ENCODE measurements at places on chromosomes 11 and 22.

DNA sequence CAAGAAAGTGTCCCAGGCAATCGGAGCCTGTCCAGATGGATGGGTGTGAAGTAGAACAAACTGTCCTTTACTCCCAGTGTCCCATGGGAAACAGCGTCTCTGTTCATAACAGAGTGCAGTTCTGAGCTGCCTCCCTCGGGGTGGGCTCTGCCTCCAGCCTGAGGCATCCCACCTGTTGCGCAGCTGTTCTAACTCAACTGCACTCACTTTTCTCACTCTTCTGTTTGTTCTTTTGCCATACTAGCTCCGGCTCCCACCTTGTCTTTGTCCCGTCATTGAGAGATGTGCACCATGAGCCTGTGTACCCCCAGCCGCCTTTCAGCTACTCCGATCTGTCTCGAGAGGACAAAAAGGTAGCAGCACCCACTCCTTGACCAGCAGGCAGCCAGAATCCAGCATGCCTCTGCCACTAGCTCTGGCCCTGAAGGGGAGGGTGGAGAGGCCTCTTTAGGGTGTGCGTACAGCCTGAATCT is 20.7 kb upstream of the CDC42EP2 start:
- no peaks in the 10 kb centered on the region for H3K4me1 ChIP-seq
- no peak overlapping the region for H3K4me3 ChIP-seq
- no peak for DNase-seq
- H3K36me3 ChIP-seq: peaks cover 26% of the 10 kb centered on the region
- H3K27ac ChIP-seq: no peak overlapping the region

GRCh38 chr22:45073064-45073463 is 63.3 kb upstream of the PHF21B start:
- DNase-seq: no peak
- H3K27ac ChIP-seq: no peak overlapping the region
- H3K36me3 ChIP-seq: no peaks in the 10 kb centered on the region
- no peaks in the 10 kb centered on the region for H3K27me3 ChIP-seq
- no peak overlapping the region for H3K4me3 ChIP-seq

DNA sequence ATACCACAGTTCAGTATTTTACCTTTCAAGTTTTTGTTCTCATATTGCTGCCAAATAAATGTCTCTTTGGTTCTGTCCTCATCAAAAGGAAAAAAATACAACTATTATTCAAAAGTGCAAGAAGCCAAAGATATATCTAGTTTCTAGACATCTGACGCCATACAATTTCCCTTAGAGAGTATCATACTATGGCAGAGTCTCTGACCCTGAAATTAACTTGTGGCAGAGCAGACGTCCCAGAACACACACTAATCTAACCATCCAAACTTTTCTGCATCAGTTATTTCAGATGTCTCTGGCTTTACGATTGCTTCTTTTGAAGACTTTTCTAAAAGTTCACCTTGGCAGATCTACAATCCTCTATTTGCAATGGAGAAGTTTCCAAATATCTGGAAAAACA is 2.7 kb downstream of the OR51T1 start:
- H3K4me1 ChIP-seq: no peaks in the 10 kb centered on the region
- H3K27ac ChIP-seq: no peak overlapping the region
- no peak for DNase-seq
- no peaks in the 10 kb centered on the region for H3K36me3 ChIP-seq
- H3K27me3 ChIP-seq: no peaks in the 10 kb centered on the region

GRCh38 chr22:37467391-37467955 is 18.7 kb downstream of the MFNG start:
- H3K4me1 ChIP-seq: no peaks in the 10 kb centered on the region
- no peak overlapping the region for H3K4me3 ChIP-seq
- H3K27ac ChIP-seq: no peak overlapping the region
- H3K36me3 ChIP-seq: no peaks in the 10 kb centered on the region
- no peaks in the 10 kb centered on the region for H3K27me3 ChIP-seq

Measured in mesendoderm (in vitro differentiated cells).